ENCODE measurements at places on chromosomes 16 and 17.

DNA sequence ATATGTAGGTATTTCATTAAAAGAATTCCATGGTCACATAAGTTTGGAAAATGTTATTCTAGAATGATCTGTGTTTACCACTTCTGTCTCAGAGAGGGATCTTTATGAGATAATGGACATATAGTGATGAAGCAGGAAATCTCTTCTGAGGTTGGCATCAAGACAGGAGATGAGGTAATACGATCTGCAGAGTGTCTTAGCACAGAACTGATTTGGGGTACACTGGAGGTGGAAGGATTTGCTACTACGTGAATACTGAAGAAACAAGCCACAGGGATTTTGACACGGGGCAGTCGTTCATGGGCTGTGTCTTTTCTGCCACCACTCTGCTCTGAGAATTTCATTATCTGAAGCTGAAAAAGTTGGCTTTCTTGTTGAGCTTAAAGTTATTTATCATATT is 5.5 kb downstream of the CBFB start:
- no peak for DNase-seq

GRCh38 chr16:69410219-69410990 is 14.0 kb upstream of the CYB5B start:
- no peak for DNase-seq

- peak; percentile 45 for DNase-seq
Observed at GRCh38 chr16:674968-675883, at the start of gene RHBDL1. RHBDL1 (plus strand) TSS chr16:675671; CDS start chr16:675791, 120 bp downstream.

DNA sequence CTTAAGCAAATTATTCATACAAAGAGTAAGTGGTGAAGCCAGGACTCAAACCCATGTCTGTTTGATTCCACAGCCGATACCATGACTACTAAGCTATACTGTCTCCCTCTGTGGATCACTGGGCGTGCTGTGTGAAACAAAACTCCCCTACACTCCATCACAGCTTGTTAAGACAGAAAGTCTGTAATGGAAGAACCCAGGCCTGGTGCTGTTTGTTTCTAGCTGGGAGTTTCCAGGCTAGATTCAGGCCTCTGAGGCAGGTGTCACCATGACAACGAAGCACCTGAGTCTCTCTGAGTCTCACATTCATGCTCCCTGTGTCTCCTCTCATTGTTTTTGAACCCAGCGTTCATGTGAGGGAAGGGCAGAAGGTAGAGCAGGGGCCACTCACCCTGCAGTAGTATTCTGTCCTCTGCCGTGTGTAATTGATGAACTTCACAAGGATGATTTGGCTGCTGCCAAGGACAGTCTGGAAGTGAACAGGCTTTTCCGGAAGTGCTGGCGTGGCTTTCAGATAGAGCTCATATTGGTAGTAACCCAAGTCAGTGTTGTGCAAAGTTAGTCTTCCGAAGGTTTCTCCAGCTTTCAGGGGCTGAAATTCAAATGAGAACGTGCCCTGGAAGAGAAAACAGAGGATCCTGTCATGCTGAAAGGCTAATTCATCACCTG is 8.6 kb upstream of the VAC14 start:
- DNase-seq, result peak; percentile 23

DNA sequence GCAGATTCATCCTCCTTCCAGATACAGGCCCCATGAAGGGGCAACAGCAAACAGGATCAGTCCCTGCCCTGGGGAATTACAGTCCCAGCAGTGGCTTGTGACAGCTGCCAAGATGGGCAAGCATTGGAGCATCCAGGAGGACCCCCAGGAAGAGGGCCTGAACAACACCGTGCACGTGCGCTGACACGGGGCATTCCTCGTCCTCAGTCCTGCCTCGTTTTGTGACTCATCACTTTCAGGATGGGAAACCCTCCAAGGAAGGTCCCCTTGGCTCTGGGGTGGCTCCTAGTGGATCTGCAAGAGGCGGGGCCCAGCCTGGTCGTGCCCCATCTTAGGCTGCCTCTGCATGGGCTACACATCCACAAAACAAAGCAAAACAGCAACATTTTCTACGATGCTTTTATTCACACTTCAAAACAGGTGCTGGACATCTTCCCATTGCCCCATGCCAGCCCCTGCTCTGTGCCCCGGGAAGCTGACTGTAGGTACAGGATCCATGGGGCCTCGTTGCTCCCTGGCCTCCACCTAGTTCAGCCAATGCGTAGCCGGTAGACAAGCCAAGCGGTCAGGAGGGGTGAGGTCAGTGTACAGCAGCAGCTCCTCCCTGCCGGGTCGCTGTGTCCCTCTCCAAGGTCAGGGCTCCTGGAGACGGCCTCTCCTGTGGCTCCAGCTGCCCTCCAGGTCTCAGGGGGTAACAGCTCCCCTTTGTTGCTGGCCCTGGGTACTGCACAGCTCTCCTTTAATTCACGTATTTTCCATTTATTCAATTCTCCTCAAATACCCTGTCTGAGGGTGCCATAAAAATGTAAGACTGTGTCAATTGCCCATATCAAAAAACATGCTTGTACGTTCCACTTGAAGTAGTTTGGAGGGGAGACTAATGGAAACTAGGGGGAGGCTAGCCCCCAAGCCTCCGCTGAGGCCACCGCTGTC is 32.2 kb downstream of the ACTG1 start:
- DNase-seq, result no peak

DNA sequence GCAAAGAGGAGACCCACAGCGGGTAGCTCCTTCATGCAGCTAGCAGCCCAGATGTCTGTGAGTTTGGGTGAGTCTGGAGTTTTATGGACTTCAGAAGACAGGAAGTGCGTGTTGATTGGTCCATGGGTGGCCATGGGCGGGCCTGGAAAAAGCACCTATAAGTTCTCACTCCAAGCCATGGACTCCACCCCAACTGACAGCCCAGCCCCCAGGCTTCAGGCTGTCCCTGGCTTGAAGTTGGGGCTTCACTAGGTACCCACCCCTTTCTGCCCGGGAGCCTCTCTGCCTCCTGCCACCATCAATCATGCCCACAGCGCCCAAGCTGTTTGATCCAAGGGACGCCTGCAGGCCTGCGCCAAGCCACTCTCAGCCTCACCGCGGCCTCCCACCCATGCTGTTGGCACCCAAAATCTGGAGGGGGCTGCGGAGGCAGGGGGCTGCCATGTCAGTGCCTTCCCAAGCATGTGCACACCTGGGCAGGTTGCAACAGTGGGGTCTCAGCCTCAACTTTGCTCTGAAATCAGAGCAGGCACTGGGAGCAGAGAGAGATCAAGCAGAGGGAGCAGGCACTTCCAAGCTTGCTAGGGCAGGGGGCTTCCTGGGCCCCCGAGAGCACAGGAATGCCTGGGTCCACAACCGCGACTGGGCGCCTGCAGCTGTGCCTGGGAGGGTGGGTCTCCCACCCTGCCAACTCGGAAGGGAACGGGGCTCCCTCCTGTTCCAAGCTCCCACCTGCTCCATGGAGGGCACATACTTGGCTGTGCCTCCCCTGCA is 1503.7 kb downstream of the CDH11 start:
- no peak for DNase-seq

GRCh38 chr17:5131146-5131715 is 15.4 kb downstream of the USP6 start:
- DNase-seq, result peak; percentile 1

DNA sequence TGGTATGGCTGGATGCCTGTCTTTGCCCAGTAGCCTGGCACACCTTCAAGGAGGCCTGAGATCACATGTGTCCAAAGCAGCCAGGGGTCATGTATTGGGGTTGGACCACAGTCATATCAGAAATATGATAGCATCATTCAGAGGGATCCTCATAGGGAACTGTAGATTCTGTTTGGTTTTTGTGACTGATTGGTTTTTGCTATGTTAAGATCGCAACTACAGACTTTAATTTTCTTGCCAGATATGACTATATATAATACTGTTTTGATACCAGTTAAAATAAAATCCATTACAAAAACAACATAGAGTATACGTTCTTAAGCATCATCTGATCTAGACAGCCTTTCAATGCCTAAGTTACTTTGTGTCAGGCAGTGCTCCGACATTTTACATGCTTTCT is 11.8 kb upstream of the SMPD3 start:
- DNase-seq, result no peak

- no peak for DNase-seq
Observed at GRCh38 chr17:60934723-60935122, 257.1 kb downstream of the BCAS3 start.

DNA sequence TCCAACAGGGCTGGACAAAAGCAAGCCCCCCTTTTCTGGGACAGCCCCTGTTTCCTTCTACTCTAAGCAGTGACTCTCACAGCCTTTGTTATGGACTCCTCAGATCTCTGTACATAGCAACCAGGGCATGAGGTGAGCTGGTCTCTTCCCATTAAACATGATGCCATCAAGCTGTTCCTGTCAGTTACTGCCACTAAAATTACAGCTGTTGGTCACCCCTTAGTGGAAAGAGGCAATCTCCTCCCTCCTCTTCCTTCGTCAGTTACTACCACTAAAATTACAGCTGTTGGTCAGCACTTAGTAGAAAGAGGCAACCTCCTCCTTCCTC is 95.2 kb upstream of the SMIM36 start:
- DNase-seq, result no peak

GRCh38 chr16:87834668-87835473 is 34.4 kb downstream of the SLC7A5 start:
- DNase-seq, result peak; percentile 28

GRCh38 chr17:73592079-73592415 is 52.2 kb downstream of the SDK2 start:
- DNase-seq, result peak; percentile 11

- no peak for DNase-seq
Observed at GRCh38 chr16:66383551-66383950, 17.1 kb downstream of the CDH5 start.

DNA sequence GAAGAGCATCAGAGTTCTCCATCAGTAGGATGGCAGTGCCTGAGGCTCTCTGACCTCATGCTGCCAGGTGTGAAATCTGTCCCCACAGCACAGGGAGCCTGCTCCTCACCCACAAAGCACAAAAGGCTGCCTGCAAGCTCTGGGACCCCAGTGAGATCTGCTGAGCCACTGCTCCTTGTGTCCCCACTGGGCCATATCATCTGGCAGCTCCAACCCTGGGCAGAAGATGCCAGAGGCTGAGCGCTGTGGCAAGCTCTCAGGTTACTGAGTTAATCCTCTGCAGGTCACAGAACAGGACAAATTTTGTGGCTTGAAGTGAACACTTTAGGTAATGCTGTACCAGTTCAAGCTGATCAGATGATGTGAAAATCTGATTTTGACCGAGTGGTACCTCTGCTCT is 26.7 kb upstream of the ERN1 start:
- no peak for DNase-seq

GRCh38 chr17:27810211-27810901 is 10.0 kb upstream of the NOS2 start:
- peak; percentile 75 for DNase-seq

DNA sequence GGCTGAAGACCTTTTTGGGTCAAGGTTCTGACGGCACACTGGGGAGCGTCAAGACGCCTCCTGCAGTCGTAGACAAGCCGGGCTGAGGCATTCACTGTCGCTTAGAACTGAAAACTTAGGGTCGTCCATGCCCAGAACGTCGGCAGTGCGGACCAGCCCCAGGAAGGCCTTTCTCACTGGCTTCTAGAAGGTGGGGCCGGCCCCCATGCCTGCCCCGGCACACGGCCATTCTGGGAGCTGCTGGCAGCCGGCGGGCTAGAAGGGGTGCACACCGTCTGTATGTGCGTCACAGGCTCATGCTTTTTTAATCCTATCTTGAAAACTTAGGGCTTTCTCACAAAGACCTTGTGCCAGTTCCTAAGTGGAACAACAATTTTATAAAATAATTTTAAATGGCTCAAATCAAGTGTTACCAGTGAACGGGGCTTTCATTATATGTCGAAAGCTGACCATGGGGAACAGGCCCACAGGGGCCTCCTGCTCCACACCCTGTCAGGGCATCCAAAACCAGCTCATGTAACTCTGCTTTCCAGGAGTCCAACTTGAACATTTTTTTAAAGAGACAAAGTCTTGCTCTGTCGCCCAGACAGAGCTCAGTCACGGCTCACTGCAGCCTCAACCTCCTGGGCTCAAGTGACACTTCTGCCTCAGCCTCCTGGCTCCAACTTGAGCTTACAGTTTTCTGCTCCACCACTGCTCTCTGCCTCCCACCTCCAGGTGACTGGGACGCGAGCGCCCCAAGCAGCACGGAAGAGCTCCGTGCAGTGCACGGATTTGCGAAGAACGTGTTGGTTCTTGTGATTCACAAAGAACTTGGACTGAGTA is 111.2 kb downstream of the ANKRD11 start:
- no peak for DNase-seq

- DNase-seq, result no peak
Observed at GRCh38 chr17:81245665-81246342, 6.7 kb downstream of the NDUFAF8 start.

- DNase-seq, result no peak
Observed at GRCh38 chr16:66188917-66189725, 177.4 kb upstream of the CDH5 start.

- DNase-seq, result no peak
Observed at GRCh38 chr17:74759941-74760340, 11.5 kb downstream of the NHERF1 start.

Data from activated CD4-positive, alpha-beta T cell treated with anti-CD3 and anti-CD28 coated beads for 36 hours (primary cell).